ENCODE measurements at places on chromosomes 16 and 17.

DNA sequence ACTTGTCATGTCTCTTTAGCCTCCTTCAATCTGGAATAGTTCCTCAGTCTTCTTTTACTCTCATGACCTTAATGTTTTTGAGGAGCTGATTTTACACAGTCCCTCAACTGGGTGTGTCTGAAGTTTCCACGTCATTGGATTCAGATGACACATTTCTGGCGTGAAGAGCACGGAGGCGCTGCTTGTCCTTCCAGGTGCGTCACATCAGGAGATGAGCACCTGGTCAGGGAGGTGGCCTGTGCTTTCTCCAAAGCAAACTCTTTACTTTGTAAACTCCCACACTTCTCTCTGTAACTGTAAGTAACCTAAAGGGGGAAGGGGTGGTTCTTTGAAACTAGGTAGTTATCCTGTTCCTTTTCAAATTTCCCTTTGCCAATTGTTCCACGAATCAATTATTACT, 52.5 kb upstream of the MNT start:
- DNase-seq: no peak

DNA sequence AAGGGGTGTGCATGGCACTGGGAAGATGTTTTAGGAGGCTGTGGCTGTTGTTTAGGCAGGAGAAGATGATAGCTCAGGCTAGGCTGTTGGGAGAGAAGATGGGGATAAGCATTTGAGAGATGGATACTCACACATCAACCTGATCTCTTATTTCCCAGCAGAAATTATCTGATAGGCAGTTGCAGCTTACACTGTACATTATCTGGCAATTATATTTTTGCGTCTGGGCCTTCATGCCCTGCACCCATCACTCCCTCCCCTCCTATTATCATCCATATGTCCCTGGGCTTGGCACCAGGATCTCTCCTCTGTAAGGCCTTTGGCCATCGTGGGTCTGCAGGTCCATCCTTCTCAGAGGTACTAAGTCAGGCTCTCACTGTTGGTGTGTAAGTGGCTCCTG, 401.0 kb upstream of the EEF2KMT start:
- no peak for DNase-seq

DNA sequence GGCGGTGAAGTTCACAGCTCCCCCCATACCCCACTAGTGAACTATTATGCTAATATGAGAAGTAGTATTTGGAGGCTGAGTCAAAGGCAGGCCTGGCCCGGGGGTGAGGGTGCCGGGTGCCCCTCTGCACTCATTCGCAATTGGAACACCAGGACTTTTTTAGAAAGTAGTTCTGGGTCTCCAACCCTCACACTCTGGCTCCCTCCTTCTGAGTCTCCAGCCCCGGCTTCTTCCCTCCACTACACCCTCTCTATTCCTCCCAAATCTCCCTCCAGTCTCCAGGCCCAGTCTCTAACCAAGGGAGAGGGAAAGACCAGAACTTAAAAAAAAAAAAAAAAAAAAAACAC, 11.3 kb upstream of the HOXB2 start:
- DNase-seq: no peak

DNA sequence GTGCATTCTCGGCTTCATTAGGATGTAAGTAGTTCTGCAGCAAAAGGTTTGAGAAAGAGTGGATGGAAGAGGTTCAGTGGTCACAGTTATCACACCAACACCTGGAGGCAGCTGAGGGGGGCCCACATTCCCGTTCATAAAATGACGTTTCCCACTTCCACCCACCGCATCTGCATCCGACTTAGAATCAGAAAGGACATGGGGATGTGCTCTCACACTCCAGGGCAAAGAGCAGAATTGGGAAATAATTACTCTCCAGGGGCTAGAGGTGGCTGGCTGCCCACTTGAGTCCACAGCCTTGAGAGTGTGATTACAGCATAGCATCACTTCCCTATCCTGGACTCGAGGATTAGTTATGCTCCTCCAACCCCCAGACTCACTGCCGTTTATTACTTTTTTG, 122.0 kb downstream of the CPPED1 start:
- peak; percentile 86 for DNase-seq

All from fibroblast of mammary gland (primary cell).